ENCODE measurements at places on chromosomes 1 and 21.

GRCh38 chr1:4916610-4917009, 262.2 kb downstream of the AJAP1 start:
- DNase-seq, result no peak

- DNase-seq, result no peak
Observed at GRCh38 chr1:40130892-40131291, 30.3 kb upstream of the RLF start.

DNA sequence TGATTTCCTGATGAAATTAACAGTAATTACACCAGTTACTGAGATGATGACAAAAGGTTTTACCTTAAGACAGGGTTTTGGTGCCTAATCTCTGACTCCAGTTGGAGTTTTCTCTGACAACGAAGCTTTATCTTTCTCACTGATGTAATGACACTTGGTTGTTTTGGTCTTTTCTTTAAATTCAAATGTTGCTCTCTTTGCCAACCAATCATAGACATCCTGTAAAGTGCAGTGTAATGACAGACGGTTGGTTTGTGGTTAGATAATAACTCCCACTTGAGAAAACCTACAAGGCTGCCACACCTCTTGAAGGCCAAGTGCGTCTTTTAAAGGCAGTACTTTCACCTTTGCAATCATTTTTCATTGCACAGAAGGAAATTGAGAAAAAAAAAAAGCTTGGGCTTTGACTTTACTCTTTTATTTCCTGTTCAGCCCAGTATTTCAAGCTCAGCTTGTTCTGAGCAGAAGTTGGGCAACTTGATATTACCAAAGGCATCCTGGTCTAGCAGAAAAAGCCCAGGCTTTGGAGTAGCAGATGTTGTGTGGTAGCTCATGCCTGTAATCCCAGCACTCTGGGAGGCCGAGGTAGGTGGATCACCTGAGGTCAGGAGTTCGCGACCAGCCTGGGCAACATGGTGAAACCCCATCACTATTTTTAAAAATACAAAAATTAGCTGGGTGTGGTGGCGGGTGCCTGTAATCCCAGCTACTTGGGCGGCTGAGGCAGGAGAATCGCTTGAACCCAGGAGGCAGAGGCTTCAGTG, 14.9 kb downstream of the PDIK1L start:
- DNase-seq, result no peak

GRCh38 chr1:111990878-111991718, 1.6 kb upstream of the KCND3 start:
- DNase-seq, result no peak

DNA sequence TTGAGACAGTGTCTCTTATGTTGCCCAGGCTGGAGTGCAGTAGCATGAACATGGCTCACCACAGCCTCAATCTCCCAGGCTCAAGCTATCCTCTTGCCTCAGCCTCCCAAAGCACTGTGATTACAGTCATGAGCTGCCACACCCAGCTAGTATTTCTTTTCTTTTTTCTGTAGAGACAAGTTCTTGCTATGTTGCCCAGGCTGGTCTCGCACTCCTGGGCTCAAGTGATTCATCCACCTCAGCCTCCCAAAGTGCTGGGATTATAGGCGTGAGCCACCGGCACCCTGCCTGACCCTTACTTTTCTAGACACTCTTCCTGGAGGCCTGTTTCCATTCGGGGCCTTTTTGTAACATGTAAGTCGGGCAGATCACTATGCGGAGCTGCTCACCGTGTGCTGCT, 30.1 kb upstream of the SRP9 start:
- DNase-seq, result no peak

GRCh38 chr1:243946946-243947345, 96.9 kb upstream of the AKT3 start:
- peak; percentile 16 for DNase-seq

DNA sequence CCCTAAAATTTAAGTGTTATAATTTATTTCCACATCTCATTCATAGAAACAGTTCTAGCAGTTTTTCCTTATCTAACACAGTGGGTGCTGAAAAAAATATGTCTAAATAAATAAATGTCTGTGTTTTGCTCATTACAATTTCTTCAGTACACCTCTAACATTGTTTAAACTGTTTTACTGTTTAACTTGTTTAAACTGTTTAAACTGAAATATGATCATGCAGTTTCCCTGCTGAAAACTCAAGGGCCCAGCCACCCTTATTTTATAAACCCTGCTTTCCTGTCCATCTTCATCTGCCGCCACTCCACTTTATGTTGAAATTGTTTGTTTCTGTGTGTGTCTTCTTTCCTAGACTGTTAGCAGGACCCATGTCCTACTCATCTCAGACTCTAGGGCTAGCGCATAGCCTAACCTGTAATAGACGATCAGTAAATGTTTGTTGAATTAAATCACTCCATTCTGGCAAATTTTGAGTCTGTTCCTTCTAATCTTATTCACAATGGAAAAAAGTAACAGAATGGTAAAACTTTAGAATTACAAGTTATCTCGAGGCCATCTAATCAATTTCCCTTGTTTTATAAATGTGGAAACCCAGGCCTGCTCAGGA, 9.4 kb upstream of the PIK3C2B start:
- DNase-seq, result no peak

- DNase-seq, result no peak
Observed at GRCh38 chr1:89631816-89632656, 884 bp upstream of the LRRC8C start.

GRCh38 chr1:168135921-168136708, 615 bp downstream of the GPR161 start:
- no peak for DNase-seq

DNA sequence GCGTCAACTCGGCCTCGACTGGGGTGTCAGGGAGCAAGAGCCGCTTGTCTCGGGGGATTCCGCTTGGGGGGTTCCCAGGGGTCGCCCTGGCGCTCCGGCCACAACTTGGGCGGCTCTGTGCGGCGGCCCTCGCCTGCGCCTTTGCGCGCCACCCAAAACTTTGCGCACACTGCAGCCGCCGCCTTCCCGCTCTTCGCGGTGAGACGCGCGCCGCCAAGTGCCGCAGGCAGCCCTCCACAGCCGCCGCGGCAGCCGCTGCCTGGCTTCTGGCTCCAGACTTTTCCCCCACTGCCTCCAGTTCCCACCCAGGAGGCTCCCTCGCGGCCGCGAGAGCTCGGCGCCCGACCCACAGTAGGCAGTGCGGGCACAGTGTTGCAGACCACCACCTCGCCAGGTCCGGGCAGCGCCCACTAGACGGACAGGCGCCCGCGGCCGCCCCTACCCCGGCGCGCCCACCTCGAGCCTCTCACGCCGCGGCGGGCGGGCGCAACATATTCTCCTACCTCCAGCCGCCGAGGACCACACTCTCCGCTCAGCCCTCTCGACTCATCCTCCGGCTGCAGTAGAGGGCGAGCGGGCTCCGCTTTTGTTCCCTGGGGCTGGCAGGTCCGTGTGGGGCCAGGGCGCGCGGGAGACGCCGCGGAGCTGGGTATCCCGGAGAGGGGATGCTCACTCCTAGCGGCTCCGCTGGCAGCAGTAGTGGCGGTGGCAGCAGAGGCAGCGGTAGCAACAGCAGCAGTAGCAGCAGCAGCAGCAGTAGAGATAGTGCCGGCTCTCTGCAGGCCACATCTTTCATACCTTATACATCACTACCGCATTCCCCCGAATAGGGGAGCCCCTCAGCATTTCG, 296.6 kb downstream of the OMA1 start:
- no peak for DNase-seq

DNA sequence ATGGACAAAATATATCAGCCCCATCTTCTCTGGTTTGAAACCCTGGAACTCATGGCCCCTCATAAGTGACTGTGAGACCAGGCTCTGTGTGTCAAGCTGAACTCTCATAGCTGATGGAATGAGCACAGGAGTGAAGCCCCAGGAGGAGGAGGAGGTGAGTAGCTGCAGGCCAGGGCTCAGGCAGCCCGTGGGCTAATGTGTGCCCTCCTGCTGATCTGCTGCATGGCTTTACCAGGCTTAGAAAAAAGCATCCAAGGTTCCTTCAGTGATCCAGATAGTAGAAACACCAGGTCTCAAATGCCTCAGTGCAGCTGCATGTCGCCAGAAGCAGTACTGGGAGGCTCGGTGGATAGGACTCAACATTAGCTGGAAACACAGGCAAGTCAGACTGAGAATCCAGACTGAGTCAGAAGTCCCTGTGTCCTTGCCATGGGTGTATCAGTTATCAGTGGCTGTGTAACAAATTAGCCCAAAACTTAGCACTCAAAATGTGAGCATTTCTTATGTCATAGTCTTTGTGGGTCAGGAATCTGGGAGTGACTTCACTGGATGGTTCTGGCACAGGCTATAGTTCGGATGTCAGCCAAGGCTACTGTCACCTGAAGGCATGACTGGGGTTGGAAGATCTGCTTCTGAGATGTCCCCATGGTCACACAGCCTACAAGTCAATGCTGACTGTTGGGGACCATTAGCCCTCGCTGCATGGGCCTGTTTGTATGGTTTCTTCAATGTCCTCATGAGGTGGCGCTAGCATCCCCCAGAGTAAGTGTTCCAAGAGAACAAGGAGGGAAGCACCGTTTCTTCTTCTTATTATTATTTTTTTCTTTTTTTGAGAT, 255.4 kb upstream of the IRF2BP2 start:
- DNase-seq, result no peak

DNA sequence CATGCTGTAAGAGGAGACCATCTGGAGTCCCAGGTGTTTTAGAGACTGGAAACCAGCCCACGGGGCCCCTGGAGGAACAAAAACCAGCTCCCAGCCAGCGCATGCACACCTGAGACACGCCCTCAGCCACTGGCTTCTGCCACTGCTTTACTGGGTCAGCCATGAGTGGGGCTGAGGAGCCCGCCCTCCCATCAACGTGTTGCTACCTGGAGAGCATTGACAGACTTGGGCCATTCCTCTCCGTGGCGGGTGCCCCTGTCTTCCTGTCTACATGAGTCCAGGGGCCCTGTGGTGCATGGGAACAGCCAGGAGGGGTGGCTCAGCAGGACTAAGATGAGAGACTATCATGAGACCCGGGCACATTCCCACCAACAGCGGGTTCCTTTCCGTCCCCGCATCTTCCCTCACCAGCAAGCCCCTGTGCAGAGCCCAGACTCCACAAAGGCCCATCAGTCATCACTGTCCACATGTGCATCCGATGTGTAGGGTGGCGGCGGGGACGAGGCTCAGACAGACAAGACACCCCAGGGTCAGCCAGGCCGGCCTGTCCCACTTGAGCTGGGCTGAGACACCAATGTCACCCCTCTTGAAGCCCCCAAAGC, 45.4 kb upstream of the POFUT2 start:
- no peak for DNase-seq

DNA sequence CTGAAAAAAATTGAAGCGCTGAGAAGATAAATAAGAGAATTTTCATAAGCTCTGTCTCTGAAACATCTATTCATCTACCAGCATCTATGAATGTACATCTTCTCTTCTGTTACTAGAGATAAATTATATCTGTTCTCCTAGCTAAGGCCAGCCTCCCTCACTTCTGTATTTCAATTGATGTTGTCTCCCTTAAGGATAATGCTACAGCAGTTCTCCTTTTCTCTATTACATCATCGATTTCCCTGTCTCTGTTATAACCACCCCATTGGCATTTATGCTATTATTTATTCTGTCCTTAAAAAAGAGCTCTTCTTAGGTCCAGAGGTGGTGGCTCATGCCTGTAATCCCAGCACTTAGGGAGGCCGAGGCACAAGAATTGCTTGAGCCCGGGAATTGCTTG, 42.9 kb upstream of the TMCO2 start:
- DNase-seq, result no peak

GRCh38 chr1:53195246-53196016, 1.2 kb upstream of the CPT2 start:
- DNase-seq, result no peak

- no peak for DNase-seq
Observed at GRCh38 chr1:110387048-110387754, 3.6 kb downstream of the SLC16A4 start.

Measured in stimulated activated CD4-positive, alpha-beta T cell treated with anti-CD3 and anti-CD28 coated beads, Interleukin-1b, Interleukin-23, amount 100 ng/mL, for 1 hour (primary cell).